ENCODE measurements at places on chromosomes 3 and 15. TPM values are rescaled to one million over a fixed set of nuclear protein-coding genes. Genes with fewer than 3 reads are reported as not detected.

GRCh38 chr3:133890972-133891644, 4.6 kb downstream of the RAB6B start:
- DNase-seq, result no peak

DNA sequence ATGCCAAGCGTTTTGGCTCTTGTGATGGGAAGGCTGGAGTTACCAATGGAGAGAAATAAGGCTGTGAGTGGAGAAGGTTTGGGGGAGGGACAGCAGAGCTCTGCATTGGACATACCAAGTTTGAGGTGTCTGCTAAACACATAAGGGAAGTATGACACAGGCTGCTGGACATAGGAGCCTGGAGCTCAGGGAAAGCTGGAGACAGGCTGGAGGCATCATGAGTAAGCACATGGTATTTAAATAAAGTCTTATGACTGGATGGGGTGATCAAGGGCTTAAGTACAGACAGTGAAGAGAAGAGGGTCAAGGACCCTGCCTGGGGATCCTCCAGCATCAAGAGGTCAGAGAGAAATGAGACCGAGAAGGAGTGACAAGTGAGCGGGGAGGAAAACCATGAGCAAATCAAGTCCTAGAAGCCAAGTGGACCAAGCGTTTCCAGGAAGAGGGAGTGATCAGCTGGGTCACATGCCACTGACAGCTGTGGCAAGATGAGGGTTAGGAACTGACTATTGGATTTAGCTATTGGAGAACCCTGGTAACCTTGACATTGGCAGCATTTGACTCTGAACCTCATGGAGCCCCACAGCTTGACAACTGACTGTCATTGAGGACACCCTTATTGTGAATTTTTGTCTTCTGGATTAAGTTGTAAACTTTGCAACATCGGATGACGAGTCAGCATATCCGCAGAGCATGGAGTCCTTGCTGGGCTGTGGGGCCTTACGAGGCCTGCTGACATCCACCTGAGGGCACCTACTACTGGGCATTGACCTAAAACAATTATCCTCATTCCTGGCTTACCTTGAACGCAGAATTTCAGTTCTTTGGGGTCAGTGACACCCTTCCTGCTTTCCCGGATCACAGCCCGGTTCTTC, 78.7 kb upstream of the ETV5 start:
- DNase-seq, result no peak

DNA sequence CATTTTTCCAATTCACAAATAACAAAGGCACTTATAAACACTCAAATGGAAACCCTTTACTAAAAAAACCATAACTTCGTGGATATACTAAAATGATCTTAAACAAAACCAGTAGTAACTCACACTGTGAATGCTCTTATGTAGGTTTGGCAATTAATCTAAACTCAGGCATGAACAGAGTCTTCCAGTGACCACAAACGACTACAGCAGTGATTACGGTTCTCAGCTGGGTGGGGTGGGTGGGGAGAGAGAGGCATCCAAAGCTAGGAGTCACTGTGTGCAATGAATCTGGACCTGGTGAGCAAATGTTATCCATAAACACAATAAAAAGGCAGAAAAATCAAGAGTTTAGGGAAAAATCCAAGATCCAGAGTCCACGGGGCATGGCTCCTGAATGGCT, 21.3 kb downstream of the SLC12A8 start:
- DNase-seq, result no peak

GRCh38 chr3:41502023-41502422, 302.7 kb downstream of the CTNNB1 start:
- DNase-seq, result no peak

- no peak for DNase-seq
Measured at GRCh38 chr3:76039431-76039830, 254.1 kb upstream of the ZNF717 start.

DNA sequence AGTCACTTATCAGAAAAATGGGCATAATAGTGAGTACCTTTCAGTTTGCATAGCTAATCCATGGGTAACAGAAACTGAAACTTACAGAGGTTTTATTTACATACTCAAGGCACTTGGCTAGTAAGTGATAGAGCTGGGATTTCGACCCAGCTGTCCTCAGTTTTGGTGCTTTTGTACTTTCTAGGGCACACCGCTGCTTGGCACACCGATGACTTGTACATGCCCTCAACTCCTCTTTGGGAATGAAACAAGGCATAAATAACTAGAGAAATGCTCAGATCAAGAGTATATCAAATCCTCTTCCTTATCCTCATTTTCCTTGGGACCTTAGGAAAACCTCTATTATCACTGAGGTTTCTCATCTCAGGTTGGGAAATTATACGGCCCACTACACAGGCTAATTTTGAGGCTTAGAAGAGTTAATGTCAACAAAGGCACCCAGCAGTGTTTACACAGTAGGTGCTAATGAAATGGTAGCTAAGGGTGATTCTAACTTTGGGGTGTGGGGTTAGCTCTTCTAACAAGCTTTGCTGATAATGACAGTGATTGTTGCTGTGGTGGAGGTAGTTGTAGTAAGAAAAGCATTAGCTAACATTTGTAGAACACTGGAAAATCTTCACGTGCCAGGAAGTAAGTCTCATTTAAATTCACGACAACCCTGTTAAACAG, 20.3 kb upstream of the DGKG start:
- no peak for DNase-seq

- DNase-seq, result peak; percentile 55
Measured at GRCh38 chr3:18099611-18100010, 325.5 kb downstream of the SATB1 start.

DNA sequence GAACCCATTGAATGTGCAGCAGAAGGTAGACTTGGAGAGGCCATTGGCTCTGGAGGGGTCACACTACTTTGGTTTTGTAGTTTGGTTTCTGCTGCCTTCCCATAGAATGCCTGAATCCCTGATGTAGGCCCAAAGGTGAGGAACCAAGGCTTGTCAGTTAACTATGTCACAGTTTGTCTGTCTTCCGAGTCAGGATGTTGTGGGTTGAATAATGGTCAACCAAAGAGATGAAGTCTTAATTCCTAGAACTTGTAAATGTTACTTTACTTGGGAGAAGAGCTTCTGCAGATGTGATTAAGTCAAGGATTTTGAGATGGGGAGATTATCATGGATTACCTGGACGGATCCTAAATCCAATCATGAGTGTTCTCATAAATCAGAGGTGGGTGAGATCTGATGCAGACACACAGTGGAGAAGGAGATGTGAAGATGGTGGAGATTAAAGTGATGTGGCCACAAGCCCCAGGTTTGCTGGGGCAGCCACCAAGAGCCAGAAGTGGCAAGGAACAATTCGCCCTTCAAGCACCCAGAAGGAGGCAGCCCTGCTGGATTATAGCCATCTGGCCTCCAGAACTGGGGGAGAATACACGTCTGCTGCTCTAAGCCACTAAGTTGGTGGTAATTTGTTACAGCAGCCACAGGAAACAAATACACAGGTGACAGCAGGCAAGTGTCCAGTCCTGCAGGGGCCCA, 2.3 kb upstream of the CCR8 start:
- no peak for DNase-seq

DNA sequence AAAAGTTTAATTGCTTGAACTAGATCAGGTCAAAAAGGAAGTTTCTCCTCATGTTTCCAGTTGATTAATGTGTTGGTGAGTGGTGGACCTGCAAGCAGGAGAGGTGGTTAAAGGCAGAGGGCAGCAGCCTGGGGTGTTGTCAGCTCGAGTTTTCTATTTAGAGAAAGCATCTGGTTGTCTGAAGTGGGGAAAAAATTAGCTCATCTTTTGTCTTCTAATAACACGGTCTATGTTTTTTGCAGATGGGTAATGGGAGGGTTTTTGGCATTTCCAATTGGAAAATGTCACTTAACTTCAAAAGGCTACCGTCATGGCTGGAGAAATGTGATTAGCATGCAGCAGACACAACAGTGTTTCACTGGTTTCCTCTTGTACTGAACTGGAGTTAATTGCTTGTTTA, 122.6 kb downstream of the ITPR1 start:
- DNase-seq, result no peak

DNA sequence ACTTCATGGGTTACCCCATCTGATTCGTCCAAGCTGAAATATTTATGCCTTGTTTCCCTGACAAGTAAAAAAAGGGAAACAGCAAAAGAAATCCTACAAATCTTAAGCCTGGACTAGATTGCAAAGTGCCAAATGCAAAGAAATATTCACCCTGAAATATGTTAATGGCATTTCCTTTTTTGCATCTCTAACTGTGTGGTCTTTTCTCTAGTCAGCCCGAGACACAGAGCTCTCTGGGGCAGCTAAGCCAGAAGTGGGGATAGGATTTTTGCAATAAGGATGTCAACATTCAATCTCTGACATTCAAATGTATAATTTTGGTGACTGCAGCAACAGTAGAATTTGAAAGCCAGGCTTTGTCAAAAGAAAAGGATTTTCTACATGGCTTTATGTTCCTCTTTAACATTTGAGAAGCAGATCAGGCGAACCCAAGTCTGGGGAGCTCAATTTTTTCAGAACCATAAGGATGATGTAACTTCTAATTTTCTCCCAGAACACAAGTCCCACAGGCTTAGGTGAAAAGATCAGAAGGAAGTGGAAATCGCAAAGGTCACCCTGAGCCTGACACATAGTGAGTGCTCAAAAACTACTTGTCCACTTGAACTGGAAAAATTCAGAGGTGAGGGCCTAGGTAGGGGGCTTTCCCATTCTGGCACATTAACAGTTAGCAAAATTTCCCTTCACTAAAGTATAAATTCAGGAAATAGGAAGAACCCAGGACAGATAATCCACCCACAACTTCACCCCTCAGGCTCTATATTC, 28.2 kb upstream of the KCNMB3 start:
- DNase-seq, result no peak

- peak; percentile 53 for DNase-seq
Measured at GRCh38 chr3:79018671-79019136, 749.1 kb downstream of the ROBO1 start.

GRCh38 chr15:49423021-49423420, at the start of gene FGF7:
Gene FGF7 (plus strand): TSS chr15:49423242. CDS start chr15:49424298, 1,056 bp downstream.
- DNase-seq, result peak; percentile 3

DNA sequence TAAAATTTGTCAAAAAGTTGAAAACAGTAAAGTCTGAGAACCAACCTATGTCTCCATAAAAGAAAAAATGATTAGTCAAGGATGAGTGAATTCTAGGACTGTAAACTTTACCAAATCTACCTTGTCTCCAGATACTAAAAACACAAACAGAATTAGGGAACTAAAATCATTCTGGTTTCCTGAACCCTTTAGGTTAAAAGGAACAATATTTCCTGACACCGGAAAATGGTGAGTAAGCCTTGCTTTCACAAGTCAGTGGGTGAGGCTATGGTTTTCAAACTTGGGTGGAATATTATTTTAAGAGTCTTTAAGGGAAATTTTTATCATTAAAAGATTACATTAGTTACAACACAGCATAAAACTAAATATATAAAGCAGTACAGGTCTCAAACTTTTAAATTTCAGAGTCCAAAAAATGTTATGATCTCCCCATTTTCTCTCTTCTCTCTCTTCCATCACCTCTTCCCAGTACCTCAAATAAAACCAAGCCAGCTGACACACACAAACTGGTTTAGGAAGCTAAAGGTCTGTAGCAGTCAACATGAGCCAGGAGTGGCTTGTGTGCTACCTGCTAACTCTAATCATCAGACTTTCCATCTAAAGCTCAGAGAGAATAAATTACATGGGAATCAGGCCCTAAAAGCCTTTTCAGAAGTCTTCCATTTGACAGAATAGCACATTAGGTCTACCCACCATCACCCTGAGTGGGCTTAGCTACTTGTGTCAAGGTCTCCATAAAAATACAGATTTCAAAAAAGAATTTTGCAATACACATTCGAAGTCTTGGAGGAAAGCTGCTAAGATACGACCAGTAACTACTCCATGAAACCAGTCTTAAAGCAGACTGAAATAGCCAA, 2.2 kb downstream of the SLC12A6 start:
- no peak for DNase-seq

DNA sequence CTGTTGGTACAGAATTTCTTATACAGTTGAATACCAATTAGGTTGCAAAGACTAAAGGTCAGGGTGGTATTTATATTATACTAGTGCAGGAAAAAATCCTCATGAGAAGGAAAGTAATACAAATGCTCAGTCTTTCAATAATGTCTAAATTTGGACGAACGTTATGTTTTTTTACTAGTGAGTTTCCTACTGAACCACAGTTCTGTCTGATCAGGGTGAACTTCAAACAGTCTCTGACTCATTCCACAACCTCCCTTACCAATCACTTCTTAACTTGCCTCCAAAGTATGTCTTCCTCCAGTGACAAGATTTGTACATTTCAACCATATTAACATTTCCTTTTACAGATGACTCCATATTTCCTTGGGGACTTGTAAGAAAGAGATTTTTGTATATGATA, 3.4 kb downstream of the TMEM212 start:
- peak; percentile 67 for DNase-seq

GRCh38 chr3:71380096-71380495, 203.4 kb downstream of the FOXP1 start:
- DNase-seq, result peak; percentile 10

DNA sequence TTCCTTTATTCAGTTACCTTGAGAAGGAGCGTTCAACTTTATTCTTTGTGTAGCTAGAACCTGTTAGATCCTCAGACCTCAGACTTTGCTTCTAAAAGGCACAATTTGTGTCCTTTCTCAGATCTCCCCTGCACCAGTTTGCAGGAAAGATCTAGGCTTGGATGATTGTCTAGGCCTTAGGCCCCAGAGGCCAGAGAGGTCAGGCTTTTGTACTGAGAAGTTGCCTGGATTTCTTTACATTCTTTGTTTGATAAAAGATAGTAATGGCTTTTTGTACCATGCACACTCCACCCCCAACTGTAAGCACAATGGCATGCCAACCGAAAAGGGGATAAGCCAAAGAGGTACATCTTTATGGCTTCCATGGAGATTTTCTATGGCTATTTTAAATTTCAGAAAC, 719.6 kb upstream of the NR2F2 start:
- no peak for DNase-seq

DNA sequence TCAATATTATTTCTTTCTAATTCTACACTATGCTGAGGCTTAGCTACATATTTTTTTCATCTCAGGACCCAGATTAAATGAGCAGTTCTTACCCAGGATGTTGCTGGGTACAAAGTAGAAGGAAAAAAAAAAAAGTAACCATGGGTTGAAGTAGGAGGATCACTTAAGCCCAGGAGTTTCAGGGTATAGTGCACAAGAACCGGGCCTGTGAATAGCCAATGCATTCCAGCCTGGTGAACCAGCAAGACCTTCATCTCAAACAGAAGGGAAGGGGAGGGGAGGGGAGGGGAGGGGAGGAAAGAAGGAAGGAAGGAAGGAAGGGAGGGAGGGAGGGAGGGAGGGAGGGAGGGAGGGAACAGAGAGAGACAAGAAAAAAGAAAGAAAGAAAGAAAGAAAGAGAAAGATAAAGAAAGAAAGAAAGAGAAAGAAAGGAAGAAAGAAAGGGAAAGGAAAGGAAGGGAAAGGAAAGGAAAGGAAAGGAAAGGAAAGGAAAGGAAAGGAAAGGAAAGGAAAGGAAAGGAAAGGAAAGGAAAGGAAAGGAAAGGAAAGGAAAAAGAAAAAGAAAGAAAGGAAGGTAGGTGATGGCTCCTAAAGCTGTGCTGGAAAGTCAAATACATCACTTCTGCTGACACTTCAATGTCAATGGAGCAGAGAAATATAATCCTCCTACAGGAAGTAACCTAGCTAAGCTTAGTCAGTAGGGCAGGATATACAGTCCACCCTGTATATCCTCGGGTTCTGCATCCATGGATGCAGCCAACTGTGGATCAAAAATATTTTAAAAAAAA, 206.8 kb upstream of the TGFBR2 start:
- peak; percentile 26 for DNase-seq

ITPKA gene
- 3.7 TPM for total RNA-seq

GPR27 gene
- total RNA-seq, result not detected

MCCC1 gene
- total RNA-seq, result 19.7 TPM

GOLGA6D gene
- total RNA-seq, result not detected
